ENCODE measurements at places on chromosomes 3 and 15.

- H3K36me3 ChIP-seq, result peaks cover 80% of the 10 kb centered on the region
- no peak overlapping the region for H3K4me3 ChIP-seq
- peaks cover 22% of the 10 kb centered on the region for H3K4me1 ChIP-seq
Observed at GRCh38 chr3:38131621-38132369, 5.1 kb downstream of the ACAA1 start.

DNA sequence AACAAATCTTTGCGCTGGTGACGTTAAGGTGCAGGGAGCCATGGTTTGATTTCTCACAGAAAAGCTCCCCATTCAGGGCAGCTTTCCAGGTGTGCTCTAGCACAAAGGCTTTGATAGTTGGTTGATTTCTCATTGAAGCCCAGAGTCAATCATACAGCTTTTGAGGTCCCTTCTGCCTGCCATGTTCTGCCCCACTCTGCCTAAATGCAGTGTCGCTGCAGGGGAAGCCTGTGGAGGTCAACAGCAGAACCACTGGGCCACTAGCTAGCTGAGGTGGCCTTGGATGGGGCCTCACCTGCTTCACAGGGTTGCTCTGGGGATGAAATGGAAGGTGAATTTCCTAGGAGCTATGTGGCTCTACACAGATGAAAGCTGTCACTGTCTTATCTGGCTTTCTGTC is 278.3 kb downstream of the TLE3 start:
- no peaks in the 10 kb centered on the region for H3K4me1 ChIP-seq
- H3K4me3 ChIP-seq, result no peak overlapping the region
- no peak overlapping the region for H3K27ac ChIP-seq

DNA sequence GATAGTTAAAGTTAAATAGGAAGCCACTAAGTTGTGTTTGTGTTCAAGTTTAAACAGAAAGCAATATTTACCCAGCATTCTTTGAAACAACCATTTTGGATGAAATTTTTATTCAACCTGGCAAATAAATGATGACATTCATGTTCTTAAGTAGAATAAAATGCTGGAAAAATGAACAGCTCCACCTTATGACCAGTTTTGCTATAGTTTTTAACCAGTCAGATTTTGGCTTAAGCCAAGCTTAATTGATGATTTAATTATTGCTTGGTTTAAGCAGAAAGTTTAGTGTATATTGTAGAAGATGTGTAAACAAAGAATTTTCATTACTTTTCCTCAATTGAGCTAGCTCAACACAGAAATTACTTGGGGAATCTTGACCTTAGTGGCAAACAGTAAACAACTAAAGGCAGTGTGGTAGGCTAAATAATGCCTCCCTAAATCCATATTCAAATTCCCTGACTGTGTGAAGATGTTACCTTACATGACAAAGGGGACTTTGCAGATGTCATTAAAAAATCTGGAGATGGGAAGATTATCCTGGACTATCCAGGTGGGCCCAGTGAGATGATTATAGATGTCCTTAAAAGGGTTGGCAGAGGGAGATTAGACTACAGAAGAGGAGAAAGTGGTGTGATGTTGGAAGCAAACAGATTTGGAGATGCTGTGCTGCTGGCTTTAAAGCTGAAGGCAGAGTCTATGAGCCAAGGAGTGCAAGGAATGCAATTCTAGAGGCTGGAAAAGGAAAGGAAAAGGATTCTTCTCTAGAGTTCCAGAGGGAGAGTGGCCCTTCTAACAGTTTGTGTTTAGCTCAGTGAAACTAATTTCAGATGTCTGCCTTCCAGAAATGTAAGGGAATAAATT is 448.6 kb upstream of the GOLIM4 start:
- H3K36me3 ChIP-seq, result no peaks in the 10 kb centered on the region
- no peak for DNase-seq
- no peaks in the 10 kb centered on the region for H3K4me1 ChIP-seq
- H3K27me3 ChIP-seq, result no peaks in the 10 kb centered on the region

DNA sequence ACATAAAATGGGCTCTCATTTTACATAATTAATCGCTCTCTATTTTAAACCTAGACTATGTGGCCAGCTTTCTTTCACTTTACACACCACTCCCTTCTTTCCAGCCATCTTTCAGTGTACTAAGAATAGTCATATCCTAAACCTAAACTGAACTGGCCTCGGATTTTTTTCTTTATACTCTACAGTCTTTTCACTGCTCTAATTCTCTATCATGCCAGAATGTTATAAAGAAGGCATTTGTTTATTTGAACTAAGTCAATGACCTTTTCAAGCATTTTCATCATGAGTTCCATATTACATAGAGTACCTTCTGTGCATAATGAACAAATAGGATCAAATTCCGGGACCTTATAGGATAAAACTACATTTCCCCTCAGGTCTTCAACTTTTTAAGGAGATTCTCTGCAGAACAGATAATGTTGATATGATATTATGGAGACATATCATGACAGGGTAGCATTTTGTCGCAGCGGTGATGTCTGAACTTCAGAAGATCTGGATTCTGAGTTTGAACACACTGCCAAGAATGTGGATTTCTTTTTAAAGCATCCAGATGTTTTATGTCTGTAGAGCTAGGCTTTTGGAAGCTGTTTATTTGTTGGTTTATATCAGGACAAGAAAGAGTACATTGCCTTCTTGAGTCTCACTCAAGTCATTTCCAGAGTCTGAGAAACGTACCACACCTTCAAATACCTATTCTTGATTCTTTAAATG is 1047.3 kb downstream of the MCTP2 start:
- H3K36me3 ChIP-seq, result no peaks in the 10 kb centered on the region
- H3K4me1 ChIP-seq, result peaks cover 77% of the 10 kb centered on the region
- no peak for DNase-seq
- no peak overlapping the region for H3K4me3 ChIP-seq

DNA sequence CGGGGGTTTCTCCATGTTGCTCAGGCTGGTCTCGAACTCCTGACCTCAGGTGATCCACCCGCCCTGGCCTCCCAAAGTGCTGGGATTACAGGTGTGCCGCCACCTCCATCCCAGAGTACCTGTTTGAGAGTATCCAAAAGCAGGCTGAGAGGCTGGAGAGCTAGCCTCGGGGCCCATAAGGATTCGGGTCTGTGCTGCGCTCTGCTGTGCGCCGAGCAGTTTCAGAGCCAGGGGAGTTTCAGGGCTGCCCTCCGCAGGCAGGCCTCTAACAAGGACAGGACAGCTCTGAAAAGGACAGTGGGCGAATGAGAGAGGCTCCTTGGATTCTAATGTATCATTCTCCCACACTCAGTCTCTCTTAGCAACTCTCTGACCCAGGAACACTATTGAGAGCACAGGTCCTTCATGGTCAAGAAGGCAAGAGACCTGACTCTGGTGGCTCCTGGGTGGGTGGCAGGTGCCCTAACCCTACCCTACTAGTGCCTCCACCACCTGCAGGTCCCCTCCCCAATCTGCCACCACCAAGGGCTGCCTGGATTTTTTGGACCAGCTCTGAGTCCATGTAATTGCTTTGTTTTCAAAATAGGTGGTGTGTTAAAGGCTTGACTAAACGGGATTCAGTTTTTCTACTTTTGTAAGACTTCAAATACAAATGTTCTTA is 27.8 kb downstream of the MAGEF1 start:
- H3K27me3 ChIP-seq, result peaks cover 13% of the 10 kb centered on the region
- no peak overlapping the region for H3K4me3 ChIP-seq
- no peak for DNase-seq
- H3K4me1 ChIP-seq, result peaks cover 18% of the 10 kb centered on the region

Measured in tibial artery (tissue), 4 donors.